ENCODE measurements at places on chromosomes 5 and 9.

DNA sequence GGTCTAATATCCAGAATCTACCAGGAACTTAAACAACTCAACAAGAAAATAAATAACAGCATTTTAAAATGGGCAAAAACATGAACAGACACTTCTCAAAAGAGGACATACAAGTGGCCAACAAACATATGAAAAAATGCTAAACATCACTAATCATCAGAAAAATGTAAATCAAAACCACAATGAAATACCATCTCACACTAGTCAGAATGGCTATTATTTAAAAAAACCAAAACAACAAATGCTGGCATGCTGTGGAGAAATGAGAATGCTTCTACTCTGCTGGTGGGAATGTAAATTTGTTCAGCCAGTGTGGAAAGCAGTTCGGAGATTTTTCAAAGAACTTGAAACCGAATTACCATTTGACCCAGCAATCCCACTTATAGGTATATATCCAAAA lies 63.1 kb downstream of the ADAMTS6 start:
- DNase-seq, result no peak

DNA sequence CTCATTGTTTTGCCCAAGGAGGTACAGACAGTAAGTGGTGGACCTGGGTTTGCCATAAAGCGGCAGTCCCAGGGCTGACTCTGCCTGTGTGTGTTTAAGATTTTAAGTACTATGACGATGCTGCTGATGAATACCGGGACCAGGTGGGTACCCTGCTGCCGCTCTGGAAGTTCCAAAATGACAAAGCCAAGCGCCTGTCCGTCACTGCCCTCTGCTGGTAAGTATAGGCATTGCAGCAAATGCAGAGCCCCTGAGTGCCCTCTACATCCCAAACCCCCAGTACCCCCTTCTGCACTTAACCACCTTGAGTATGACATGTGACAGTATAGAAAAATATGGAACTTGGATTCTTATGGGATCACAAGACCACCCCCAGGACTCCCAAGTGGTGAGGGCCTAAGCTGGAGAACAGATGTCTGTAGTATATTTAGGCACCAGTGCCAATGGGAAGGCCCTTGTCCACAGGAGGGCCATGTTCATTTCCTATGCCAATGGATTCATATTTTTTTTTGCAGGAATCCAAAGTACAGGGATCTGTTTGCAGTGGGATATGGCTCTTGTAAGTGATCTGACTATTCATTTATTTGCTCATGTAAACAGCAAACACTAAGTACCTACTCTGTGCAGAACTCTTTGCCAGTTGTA lies 22.0 kb downstream of the ENHO start:
- peak; percentile 69 for DNase-seq

DNA sequence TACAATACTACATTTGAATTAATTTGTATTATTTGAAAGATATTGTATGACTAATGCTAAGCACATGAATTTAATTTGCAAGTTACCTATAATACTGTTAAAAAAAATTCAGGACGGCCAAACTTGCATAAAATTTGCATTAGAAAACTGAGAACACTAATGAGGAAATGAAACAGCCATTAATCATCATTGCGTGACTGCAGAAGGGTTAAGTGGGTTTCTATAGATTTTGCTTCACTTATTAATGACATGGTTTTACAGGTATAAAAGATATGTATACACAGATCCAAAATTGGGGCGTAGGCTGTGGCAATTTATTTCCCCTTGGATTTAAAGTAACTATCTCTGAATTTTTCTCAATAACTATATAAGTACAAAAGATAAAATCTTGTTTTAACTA lies 882.6 kb downstream of the PTPRD start:
- DNase-seq, result no peak

DNA sequence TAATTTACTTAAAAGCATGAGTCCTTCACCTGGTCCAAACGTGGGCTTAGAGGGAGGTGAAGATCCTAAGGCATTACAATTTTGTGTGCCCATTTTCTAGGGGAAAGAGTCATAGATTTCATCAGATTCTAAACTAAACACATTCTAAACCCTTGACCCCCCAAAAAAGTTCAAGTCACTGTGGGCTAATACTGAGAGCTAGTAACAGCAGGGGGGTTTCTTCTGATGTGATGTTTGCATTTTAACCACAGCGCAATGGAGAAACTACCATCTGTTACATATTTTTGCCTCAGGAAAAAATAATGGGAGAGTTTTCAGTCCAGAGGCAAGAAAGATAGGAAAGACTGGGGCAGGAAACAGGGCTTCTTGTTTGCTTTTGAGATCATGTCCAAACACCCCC lies 110.8 kb upstream of the SLC1A3 start:
- no peak for DNase-seq

DNA sequence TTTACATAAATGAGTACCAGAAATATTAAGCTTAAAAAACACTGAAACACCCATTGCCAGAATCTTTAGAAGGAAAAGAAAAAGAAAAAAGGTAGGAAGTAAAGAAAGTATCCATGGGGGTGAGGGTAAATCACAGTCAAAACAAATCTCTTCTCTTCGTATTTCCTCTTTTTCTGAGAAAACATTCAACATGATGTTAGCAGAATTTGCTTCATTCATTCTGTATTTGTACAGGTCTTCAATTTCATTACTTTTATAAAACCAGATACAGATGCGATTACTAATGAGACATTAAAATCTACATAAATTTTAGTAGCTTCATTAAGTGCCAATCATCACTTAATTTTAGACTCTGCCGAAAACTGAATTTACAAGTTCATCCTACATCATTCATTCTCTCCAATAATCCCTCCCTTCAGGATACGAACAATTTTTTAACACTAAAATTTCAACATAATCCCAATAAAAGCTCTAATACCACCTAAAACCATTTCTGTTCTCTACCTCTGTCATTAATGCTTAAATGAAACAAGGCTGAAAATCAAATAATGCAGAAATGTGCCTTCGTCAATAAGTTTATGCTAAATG lies 7.0 kb downstream of the NR3C1 start:
- no peak for DNase-seq

GRCh38 chr5:78331523-78332080 lies 28.8 kb upstream of the SCAMP1 start:
- DNase-seq, result no peak

DNA sequence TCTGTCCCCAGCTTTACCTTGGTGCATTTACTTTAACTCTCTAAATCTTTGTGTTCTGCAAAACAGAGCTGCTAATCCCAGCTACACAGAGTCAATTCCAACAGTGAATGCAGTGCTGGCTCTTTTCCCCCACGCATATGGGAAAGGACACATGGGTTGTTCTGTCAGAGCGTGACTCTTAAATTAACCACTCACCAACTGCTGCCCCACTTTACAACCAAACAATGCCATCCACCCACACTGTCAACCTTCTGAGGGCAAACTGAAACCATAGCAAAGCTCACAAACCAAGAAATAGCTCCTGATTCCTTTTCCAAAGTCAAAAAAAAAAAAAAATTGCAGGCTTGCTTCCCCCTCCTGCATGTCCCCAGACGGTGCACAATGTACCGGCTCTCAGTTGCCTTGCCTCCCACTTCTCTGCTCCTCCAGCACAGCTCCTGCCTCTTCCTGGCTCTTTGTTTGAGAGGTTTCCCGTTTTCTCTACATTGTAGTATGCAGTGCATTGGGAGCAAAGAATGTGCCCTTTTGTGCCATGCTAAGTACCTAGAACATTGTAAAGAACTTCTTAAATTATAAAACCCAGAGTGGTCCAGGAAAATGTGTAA lies 151.5 kb upstream of the DAPK1 start:
- DNase-seq, result no peak

DNA sequence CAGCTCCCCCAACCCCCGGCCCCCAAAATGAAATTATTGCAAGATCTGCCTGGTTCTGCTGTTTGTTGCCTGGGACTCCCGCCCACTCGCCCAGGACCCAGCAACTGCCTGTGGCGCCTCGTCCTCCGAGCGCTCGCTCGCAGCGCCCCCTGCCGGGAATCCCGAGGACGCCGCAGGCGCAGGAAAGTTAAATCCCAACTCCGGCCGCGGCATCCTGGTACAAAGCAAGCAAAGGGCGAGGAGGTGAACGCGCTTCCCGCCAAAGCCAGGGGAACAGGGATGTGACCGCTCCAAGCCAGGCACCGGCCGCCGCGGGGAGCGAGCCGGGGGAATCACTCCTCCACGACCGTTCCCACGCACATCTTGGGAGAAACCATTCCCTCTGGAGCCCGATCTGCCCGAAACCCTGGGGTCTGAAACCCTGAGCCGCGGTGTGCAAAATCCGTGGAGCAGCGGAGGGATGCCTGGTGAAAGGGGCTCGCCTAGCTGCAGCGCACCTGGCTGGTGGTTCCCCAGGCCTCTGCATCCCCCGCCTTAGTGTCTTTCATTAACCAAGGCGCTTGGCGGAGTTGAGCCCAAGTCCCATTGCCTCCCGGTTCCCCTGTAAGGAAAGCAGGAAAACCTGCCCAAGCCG lies 1.3 kb downstream of the SEMA5A start:
- DNase-seq, result peak; percentile 6

DNA sequence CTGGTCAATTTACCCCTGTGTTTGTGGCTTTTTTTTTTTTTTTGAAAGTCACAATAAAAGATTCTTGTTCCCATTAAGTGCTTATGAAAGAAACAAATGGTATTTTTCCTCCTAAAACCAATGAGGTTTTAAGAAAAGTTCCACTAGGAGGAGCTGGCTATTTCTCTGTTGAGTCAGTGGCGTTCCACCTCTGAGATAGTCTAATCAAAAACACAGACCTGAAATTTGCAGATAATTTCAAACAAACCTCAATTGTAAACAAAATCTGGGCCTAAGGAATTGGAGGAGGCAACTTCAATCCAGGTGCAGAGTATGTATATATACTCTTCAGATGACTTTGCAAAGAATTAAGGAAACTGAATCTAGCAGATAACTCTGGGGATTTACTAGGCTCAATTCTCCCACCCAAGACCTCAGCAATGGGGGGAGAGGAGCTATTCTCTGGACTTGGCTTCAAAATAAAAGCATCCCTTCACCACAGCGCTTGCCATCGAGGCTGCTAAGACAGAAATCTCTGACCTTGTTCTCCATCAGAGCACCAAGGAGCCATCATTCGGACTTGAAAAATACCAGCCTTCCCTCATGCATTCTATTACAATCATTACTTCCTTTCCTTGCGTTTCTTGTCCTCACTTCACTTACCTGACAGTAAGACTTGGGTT lies 52.4 kb downstream of the FANCC start:
- DNase-seq, result no peak

DNA sequence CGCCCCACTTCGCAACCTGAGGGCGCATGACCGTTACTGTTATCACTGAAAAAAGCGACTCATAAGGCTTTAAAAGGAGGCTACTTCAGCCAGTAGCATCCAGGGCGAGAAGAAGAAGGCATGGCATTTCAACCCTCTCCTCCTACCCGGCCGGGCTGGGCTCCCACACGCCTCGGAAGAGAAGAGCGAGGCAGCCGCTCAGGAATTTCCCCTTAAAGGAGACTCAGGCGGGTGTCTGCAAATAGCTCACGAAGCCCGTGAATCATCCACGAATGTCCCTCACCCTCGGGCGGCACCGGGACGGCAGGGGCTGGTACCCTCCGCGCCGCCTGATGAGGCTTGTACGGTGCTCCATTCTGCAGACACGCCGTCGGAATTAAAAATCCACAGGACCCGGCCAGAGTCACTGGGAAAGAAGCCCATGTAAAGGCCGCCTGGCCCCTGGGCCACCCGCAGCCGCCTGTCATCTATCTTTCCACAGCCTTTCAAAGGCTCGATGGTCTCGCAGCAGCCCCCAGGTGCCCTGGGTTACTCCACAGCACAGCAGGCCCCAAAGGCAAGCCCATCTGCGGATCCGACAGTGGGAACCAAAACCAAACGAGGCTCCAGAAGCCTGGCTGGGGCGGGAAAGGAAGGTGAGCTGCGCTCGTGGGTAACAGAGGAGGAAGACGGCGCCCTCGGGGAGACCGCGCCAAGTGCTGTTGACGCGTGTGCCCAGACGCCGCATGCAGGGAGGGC lies 11.8 kb downstream of the SLC12A7 start:
- DNase-seq, result no peak

- no peak for DNase-seq
Measured at GRCh38 chr5:30871196-30871595, 322.3 kb upstream of the CDH6 start.

DNA sequence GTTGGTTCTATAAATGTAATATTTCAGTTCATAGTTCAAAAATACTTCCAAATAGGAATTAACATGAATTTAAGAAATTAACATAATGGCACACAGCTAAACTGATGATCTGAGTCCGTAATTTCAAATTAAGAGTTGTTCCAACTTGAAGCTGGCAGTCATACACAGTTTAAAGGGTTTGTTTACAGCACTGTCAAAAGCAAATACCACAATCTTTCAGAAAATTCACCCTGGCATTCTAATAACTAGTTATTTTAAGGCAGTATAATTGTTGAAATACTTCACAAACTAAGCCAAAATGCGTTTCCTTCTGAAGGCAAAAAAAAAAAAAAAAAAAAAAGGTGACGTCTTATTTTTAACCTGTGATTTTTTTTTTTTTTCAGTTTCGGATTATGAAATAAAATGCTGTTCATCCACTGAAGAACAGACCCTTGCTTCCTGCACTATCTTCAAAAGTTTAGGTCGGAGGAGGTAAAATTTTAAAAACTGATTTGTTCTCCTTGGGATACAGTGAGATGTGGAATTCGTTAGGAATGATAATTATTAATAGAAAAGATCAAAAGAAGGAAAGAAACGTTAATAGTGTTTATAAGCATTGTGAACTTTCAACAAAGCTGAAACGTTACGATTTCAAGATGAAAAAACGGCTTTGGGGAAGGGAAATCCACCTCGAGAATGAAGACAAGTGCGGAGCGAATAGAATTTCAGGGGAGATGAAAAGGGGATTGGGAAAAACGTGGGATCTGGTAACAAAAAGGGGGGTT lies 850 bp downstream of the IL6ST start:
- no peak for DNase-seq

GRCh38 chr9:97895695-97896332 lies 26.5 kb downstream of the TRMO start:
- no peak for DNase-seq

GRCh38 chr5:157366741-157367674 lies 93.0 kb upstream of the NIPAL4 start:
- DNase-seq, result no peak

GRCh38 chr5:159764283-159765134 lies 151.8 kb upstream of the ADRA1B start:
- no peak for DNase-seq

- DNase-seq, result no peak
Measured at GRCh38 chr5:61824396-61824795, 481.6 kb upstream of the KIF2A start.

- DNase-seq, result no peak
Measured at GRCh38 chr5:8650186-8650585, 781.2 kb downstream of the MTRR start.

DNA sequence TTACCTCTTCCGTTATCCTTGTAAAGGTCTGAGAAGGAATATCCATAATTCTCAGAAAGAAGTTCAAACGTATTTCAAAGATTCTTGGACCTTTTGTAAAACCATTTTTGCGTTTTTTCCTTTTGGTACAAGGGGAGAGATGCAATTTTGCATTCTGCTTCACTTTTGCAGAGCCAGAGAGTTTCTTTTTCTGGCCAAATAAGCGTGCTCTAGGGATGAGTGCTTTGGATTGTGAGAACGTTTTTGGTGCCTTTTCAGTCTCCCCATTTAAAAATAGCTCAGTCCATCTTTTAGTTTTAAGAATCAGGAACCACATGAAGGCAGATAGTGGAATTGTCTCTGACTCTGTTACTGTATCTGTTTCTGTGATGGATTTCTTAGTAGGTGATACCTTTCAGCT lies 1.5 kb downstream of the ARHGAP26 start:
- no peak for DNase-seq
